Muscle of back (tissue), 13 donors: ENCODE measurements at places on chromosomes 2 and 18. TPM values are rescaled to one million over a fixed set of nuclear protein-coding genes. Genes with fewer than 3 reads are reported as not detected.

DNA sequence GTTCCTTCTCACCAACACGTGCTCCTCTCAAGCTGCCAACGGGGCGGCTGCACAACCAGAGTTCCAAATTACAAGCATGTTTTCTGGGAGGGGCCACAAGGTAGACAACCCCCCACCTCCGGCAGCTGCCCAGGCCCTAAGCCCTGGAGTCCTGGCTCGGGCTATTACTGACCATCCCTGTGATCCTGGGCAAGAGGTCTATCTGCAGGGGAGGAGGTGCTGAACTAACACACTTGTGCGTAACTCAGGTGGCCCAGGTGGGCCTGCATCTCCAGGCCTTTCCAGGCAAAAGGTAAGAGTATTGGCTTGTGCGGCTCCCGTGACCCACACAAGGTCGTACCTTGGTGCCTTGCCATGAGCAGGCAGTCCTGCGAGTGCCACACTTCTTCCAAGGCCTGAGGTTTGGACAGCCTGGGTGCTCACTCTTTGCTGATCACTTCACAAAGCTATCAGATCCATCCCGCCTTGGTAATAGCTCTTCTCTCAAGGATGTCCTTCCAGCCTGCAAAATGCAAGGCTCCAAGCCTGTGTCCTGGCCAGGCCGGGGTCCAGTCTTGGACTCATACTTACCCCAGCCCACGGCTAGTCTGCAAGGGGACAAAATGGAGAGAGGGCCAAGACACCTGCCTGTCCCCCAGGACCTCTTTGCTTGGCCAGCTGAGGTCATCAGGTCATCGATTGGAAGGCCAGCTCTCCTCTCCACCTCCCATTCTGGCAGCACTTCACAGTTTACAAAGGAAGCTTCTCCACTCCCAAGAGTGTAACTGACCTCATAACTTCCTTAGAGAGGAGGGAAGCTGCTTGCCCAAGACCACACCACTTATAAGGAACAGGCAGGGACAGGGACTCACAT is 33.9 kb downstream of the ADRA2B start:
- no peak for DNase-seq

DNA sequence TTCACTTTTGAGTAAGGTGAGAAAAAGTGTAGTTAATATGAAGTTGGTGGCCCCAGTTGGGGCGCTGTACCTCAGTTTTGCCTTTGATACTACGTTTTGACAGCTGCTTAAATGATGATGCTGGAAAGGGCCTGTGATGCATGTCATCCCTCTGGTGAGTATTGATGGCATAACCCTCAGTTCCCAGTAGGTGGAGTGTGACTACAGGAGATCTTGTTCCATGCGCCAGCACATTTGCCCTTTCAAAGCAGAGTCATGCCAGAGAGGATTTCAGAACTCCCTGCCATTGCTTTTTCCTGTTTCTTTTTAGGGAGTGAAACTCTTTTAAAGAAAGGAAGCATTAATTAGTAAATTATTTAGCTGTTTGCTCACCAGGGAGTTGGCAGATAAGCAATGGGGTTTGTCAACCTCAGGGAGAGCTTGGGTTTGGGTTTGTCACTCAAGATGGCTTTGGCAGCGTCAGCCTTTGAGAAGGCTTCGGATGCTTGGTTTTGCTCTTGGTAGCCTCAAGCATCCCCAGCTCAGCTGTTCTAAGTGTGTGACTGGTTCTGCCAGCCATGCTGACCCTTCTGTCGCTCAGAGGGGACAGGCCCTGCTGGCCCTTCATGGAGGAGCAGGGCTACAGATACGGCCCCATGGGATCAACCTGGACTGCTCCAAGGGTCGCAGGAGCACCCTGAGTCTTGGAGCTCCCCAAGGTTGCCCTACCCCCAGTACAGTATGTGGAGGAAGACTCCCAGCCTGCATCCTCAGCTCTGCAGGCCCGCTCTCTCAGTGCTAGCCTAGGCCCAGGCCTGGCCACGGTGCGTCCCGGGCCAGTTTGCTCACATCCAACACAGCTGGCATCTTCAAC is 29.1 kb downstream of the ARMC9 start:
- peak; percentile 57 for DNase-seq

- no peak for DNase-seq
Observed at GRCh38 chr2:14552818-14553217, 79.7 kb upstream of the LRATD1 start.

DNA sequence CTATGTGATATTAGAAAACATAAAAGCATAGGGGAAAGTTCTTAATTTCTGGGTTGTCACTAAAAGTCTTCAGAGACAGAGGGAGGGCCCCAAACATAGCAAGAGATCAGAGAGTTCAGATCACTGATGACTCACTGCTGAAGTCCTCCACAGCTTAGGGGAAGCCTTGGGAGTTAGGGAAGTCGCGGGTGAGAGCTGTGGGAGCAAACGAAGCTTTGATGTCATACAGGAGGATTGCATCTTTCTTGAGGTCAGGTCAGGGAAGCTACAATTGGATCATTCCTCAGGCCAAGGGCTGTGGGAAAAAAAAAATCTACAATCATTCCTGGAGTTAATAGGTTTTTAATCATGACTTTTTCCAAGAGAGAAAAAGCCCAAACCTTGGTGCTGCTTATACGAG is 96.2 kb downstream of the COPS8 start:
- DNase-seq, result no peak

DNA sequence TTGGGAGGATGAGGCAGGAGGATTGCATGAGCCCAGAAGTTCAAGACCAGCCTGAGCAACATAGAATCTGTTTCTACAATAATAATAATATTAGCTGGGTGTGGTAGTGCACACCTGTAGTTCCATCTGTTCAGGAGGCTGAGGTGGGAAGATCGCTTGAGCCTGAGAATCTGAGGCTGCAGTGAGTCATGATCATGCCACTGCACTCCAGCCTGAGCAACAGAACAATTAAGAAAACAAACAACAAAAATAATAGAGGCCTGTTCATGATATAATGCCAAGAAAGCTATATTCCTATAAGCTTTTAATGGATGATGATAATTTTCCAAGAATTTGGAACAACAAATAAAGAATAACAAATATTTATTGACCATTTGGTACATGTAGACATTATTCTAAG is 6.9 kb upstream of the CCBE1 start:
- DNase-seq, result no peak

- no peak for DNase-seq
Observed at GRCh38 chr18:34261865-34262780, 37.4 kb upstream of the NOL4 start.

- DNase-seq, result peak; percentile 98
Observed at GRCh38 chr2:73071360-73072128, at the start of gene SFXN5. Gene SFXN5, minus strand, starts transcription at chr2:73071712. Its CDS starts 7 bp downstream, at chr2:73071705.

DNA sequence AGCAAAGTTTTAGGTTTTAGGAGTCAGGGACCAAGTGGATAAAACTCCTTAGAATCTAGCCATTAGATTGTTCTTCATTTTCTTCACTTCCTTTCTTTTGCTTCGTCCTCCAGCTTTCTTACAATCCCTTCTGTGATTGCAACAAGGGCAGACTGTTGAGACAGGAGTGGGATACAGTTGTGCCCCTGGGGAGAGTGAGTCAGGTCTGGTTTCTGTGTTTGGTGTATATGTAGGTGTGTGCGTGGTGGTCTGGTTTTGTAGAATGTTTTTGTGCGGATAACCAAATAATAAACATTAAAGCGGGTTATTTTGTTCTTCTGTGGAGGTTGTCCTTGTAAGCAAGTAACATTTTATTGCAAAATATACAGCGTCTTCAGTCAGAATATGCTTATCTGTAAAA is 7.3 kb downstream of the INSIG2 start:
- DNase-seq, result no peak

DNA sequence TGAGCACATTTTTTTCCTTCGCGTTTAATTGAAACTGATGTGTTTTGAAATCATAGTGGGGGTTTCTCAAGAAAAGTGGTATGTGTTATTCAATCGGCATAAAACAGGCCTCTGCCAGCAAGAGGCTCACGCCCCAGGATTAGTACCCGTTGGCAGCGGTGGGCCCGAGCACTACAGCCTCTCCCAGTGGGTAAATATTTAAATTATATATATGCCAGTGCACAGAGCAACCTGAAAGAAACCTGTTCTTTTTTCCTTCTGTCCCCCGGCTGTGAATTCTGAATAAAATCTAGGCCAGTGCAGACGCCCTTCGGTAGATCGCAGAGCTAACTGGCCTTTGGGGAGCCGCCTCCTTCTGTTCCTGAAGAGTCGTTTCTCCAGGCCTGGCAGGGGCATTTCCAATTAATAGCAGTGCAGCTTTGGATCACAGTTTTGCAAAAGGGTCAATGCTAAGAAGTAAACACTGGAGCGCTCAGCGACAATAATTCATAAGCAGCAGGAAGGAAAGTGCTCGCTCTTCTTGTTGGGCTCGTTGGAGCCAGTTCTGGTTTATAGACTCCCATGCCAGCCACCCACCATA is 202.8 kb upstream of the SALL3 start:
- DNase-seq, result no peak

DNA sequence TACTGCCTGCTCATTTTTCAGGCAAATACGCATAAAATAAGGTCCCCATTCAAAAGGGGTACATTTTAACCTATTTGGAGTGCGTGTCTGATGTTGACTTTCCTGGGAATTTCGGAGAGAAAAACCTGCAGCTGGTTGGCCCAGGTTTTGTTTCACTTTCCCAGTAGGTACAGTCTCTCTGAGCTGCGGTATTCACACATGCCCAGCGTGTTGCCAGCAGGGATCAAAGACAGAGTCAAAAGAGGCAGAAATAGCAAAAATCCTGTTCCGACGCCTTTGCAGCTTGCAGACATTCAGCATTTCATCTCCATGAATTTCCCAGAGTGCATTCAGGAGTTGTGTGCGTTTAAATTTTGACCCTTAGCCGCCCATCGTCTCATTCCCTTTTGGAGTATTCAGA is 855.4 kb upstream of the CELF4 start:
- DNase-seq, result no peak

GRCh38 chr2:196406-196805 is 67.4 kb downstream of the SH3YL1 start:
- DNase-seq, result no peak

- peak; percentile 95 for DNase-seq
Observed at GRCh38 chr18:3603421-3604234, 153.7 kb downstream of the TGIF1 start.

GRCh38 chr18:23356915-23357601 is 96.0 kb upstream of the RIOK3 start:
- DNase-seq, result peak; percentile 78

GRCh38 chr2:144180131-144180530 is 339.8 kb downstream of the ZEB2 start:
- no peak for DNase-seq

- no peak for DNase-seq
Observed at GRCh38 chr2:186599186-186599778, 9.4 kb downstream of the ITGAV start.

- DNase-seq, result no peak
Observed at GRCh38 chr2:162022290-162022945, 51.6 kb downstream of the DPP4 start.

- DNase-seq, result peak; percentile 59
Observed at GRCh38 chr2:188291142-188291616, 495 bp upstream of the GULP1 start.

DNA sequence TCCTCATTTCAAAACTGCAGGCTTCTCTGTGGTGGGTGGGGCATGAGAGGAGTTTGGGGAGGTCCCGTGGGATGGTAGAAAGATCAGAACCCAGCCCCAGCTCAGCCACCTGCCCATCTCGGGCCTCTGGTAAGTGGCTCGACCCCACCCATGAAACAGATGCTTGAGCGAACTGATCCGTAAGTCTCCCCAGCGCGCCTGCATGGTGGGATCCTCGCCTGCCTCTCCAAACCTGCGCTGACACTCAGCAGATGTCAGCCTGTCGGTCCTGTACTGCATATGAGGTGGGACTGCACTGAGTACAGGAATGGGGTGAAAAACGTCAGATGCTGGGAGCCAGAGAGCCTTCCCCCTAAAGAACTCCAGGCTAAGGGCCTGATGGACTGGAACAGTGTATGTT is 15.9 kb upstream of the RPL31 start:
- DNase-seq, result no peak

DNA sequence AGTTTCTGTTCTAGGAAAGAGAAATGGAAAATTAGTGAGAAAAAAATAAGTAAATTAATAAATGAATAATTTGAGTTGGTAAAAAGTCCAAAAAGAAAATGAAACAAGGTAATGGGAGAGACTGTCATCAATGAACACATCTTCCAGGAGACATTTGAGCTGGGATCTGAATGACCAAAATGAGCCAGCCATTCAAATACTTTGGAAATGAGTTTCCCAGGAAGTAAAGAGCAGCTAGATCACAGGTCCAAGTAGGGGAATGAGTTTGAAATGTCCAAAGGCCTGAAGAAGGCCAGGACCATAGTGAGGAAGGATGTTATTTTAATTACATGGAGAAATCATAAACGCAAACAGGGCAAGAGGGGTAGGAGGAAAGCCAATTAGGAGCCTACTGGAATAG is 6.6 kb upstream of the DNAH7 start:
- no peak for DNase-seq

- DNase-seq, result no peak
Observed at GRCh38 chr18:59744271-59744721, 47.1 kb upstream of the CCBE1 start.

GRCh38 chr2:192000196-192000980 is 153.5 kb upstream of the CAVIN2 start:
- no peak for DNase-seq

GRCh38 chr2:2653231-2653630 is 322.2 kb upstream of the MYT1L start:
- DNase-seq, result no peak

- DNase-seq, result no peak
Observed at GRCh38 chr2:210250622-210251021, 25.4 kb upstream of the ACADL start.

- no peak for DNase-seq
Observed at GRCh38 chr18:58844871-58845270, 19.8 kb upstream of the ZNF532 start.

- no peak for DNase-seq
Observed at GRCh38 chr2:121236650-121237180, 48.3 kb downstream of the TFCP2L1 start.

DNA sequence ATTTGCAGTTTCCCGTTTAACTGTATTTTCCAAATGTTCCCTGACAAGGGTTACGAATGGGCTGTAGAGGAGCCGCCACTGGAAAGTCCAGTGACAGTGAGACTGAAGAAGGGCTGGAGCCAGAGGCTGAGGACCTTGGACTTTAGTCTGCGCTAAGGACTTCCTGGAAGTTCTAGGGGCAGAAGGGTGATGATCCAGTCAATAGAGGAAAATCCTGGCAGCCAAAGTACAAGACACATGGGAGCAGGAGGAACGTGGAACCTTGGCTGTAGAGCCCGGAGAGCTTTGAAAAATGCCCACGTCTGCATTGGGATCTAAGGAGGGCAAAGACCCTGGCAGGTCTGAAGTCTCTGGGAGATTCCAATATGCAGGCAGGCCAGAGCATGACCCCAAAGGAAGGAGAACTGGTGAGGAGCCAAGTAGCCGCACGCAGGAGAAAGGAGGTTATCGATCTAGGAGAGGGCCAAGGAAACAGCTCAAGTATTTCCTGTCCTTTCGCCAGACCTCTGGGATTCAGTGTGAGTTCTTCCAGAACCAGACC is 28.5 kb downstream of the MBP start:
- DNase-seq, result no peak

The FEV gene
- polyA plus RNA-seq, result not detected

The CACNB4 gene
- 5.7 TPM for polyA plus RNA-seq

The UGT1A4 gene
- not detected for polyA plus RNA-seq

The APOB gene
- polyA plus RNA-seq, result 0.06 TPM

The ACSL3 gene
- 46.4 TPM for polyA plus RNA-seq

The TBR1 gene
- 0.17 TPM for polyA plus RNA-seq

The CMPK2 gene
- 3.2 TPM for polyA plus RNA-seq

The FBXO41 gene
- 0.19 TPM for polyA plus RNA-seq

The PLA2R1 gene
- polyA plus RNA-seq, result 2.0 TPM
